Kidney epithelial cell (primary cell): ENCODE measurements at places on chromosomes 11 and 22. TPM values are rescaled to one million over a fixed set of nuclear protein-coding genes. Genes with fewer than 3 reads are reported as not detected.

GRCh38 chr11:60762851-60763691 is 6.4 kb downstream of the MS4A15 start:
- no peak for DNase-seq

DNA sequence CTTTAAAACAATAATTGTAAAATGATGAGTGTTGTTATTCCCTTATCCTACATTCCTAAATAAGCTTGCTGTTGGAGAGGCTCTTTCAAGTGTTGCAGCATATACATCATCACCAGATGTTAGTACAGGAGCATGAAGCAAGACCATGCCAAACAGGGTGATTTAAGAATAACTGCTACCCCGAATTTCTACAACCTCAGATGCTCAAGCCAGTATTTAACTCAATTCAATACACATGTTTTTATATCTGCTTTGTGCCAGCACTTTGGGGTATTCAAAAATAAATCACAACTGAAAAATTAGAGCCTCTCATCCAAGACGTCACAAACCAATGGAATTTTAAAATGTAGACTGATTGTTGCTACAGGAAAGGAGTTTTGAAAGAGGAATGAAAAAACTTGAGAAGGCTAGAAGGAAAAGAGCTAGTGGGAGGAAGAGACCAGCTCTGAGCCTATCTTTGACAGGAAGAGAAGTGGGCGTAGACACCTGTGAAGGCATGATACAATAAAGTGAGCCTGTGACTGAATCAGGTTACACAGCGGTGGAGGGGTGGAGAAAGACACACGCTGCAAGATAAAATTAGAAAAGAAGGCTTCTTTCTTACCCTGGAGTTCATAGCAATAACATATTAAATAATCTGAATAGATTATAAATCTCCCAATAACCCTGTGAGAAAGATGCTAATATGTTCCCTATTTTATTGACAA is 95.8 kb downstream of the DLG2 start:
- no peak for DNase-seq

DNA sequence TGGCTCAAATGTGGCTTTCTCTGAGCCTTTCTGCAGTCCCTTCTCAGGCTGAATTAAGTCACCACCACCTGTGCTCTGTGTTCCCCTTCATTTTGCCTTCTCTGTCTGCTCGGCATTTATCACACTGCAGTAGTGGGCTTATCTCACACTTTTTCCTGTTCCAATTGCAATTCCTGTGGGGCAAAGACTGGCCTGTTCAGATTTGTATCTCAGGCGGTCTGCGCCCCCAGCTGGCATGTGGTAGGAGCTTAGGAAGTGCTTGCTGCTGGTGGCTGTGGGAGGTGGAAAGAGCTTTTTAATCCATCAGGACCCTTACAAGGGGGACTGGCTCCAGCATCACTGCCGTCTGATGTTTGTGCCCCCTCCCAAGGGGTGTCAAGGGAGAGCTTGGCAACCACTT is 21.2 kb downstream of the BMAL1 start:
- DNase-seq = no peak

GRCh38 chr11:31236143-31236542 is 133.4 kb downstream of the DCDC1 start:
- no peak for DNase-seq

DNA sequence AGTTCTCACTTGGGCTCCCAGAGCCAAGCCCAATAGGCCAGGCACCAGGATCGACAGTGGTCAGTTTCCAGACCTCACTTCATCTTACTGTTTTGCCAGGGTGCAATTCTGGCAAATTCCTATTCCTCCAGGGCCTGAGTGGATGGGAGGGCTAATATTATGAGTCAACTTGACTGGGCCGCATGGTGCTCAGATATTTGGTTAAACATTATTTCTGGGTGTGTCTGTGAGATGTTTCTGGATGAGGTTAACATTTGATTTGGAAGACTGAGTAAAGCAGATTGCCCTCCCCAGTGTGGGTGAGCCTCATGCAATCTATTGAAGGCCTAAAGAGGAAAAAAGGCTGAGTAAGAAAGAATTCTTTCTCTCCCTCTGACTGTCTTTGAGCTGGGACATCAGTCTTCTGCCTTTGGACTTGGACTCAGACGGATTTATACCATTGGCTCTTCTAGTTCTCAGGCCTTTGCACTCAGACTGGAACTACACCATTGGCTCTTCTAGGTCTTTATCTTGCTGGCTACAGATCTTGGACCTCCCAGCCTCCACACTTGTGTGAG is 132.9 kb upstream of the ZBED5 start:
- DNase-seq = peak; percentile 61

ANO1 gene
- 0.89 and 1.1 TPM in 2 replicates for total RNA-seq

PHF21B gene
- total RNA-seq = 1.5 and 4.2 TPM in 2 replicates

NCF4 gene
- 0.82 TPM in 1 of 2 replicates, not detected in the other for total RNA-seq

ROBO4 gene
- total RNA-seq = 5.1 and 6.3 TPM in 2 replicates
